ENCODE measurements at places on chromosomes 13 and 19. TPM values are rescaled to one million over a fixed set of nuclear protein-coding genes. Genes with fewer than 3 reads are reported as not detected.
A peak's percentile ranks its signal among the peaks of the same experiment; 100 is the strongest.

- no peak for DNase-seq
- H3K4me3 ChIP-seq, result no peak overlapping the region
- no peaks in the 10 kb centered on the region for H3K4me1 ChIP-seq
- H3K27ac ChIP-seq, result no peak overlapping the region
- H3K36me3 ChIP-seq, result peaks cover 8% of the 10 kb centered on the region
- no peaks in the 10 kb centered on the region for H3K27me3 ChIP-seq
These were observed 8.7 kb downstream of the UCHL3 start for GRCh38 chr13:75558145-75558840.

Gene SYNE4
- not detected for total RNA-seq

Gene FAM83E
- total RNA-seq, result 0.56 TPM

DNA sequence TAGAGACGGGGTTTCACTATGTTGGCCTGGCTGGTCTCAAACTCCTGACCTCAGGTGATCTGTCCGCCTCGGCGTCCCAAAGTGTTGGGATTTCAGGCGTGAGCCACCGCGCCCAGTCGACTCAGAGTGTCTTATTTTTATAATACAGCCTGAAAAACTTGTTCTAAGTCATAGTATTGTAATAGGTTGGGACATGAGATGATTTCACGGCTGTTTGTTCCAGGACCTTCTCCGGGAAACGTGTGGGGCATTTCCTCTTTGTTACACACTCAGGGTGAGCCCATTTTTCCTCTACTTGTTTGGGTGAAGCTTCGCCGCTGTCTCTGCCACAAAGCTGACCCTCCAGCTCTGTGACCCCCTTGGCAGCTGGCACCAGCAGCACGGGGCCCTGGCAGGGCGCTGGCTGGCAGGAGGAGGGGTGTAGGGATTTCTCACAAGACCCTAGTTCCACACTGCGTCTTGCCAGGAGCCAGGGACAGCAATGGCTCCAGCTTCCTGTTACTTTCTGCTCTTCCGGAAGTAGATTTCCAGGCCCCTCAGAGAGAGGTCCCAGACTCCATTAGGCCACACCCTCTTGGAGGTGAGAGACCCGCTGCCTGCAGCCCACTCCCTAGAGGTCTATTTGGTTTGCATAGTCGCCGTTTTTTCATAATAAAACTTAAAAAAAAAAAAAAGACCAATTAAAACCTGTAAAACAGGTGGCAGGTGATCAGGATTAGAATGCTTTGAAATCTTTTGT is 15.6 kb downstream of the FGF21 start:
- H3K4me1 ChIP-seq, result no peaks in the 10 kb centered on the region
- H3K36me3 ChIP-seq, result no peaks in the 10 kb centered on the region
- no peak overlapping the region for H3K4me3 ChIP-seq
- peaks cover 26% of the 10 kb centered on the region for H3K27me3 ChIP-seq
- H3K27ac ChIP-seq, result no peak overlapping the region

GRCh38 chr13:38888309-38888708 is 102.3 kb downstream of the STOML3 start:
- no peak overlapping the region for H3K27ac ChIP-seq
- no peaks in the 10 kb centered on the region for H3K36me3 ChIP-seq
- DNase-seq, result peak; percentile 31
- no peaks in the 10 kb centered on the region for H3K27me3 ChIP-seq
- H3K4me1 ChIP-seq, result no peaks in the 10 kb centered on the region
- no peak overlapping the region for H3K4me3 ChIP-seq

Measured in IMR-90 (cell line).